ENCODE measurements at places on chromosomes 2 and 18.

GRCh38 chr2:104976603-104977120, 61.2 kb upstream of the MRPS9 start:
- DNase-seq: no peak

DNA sequence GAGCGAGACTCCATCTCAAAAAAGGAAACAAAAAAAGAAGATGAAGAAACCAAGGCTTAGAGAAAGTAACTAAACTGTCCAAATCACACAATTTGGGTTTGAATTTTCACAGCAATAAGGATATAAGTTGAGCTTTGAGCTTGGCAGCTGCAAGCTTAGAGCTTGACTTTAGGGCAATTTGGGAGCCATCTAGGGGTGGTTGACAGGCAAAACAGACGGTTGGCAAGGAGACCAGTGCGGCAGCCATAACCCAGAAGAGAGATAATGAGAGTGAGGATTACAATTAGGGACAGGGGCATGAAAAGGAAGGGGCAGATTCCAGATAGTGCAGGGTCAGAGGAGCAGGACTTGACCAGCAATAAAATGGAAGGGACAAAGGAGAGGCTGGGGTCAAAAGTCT, 382.2 kb upstream of the HNRNPA3 start:
- no peak for DNase-seq

DNA sequence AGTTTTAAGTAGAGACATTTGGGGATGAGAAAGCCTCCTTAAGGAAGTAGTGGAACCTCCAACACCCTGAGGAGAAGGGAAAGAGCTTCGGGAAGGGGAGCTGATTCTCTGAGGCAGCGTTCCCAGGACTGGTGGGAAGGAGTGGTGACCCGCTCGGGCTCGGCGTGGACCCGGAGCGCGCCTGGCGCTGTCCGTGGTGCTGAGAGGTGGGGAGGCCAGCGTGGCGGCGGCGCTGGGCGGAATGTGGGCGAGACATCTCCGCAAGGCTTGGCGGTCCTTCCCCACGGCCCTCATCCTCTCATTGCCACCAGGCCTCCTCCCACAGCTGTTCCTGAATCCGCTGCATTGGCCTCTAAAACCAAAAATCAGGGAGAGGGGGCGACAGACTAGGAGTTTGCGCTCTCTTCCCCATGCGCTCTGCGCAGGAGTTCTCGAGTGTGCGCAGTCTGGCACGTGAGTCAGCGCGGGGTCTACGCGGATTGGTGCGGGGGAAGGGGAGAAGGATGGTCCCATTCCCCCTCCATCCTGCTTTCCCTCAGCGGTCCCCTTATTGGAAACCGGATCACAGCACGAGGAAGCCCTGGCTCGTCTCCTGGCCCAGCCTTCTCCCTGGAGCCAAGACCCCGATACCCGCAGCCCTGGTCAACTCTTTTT, 857 bp downstream of the RESP18 start:
- no peak for DNase-seq

- no peak for DNase-seq
Measured at GRCh38 chr18:63997606-63998005, 27.7 kb downstream of the SERPINB8 start.

- no peak for DNase-seq
Measured at GRCh38 chr2:143600116-143600515, 470.9 kb downstream of the ARHGAP15 start.

DNA sequence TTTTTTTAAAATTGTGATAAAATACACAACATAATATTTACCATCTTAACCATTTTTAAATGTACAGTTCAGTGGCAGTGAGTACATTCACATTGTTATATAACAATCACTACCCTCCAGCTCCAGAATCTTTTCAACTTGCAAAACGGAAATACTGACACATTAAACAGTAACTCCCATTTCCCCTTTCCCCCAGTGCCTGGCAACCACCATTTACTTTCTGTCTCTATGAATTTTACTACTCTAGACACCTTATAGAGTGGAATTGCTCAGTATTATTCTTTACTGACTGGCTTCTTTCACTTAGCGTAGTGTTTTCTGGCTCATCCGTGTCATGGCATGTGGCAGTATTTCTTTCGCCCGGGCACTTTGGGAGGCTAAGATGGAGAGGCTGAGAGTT, 32.6 kb downstream of the FASTKD2 start:
- no peak for DNase-seq

- no peak for DNase-seq
Measured at GRCh38 chr2:152099367-152100050, 665 bp upstream of the CACNB4 start.

DNA sequence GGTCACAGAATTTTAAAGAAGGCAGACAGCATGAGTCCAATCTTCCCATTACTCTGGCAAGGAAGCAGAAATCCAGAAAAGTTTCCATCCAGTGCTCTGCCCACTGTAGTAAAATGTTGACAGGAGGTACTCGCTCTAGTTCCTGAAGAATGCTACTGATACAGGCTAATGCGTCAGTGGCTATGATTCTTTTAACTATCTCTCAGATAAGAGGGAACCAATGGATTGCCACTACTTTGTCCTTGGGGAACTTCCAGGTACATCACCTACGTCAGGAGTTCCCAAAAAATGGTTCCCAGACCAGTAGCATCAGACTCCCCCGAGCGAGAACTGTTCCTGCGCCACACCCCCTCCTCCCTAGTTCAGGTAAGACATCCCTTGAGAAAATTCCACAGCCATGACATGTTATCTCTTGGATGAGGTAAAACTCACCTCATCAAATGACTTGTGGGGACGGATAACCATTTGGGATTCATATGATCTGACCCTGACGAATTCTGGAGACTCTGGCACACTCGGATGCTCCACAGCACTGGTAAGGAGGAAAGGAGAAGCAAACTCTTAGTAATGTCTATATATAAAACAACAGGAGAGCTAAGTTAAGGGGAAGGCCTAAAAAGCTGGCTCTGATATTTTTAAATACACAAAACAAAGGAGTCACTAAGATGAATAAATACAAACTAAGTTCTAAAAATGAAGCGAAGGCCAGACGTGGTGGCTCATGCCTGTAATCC, 16.5 kb downstream of the STARD7 start:
- DNase-seq: no peak
